ENCODE measurements at places on chromosomes 11 and 22.

GRCh38 chr11:78161962-78162371 lies 22.5 kb upstream of the ALG8 start:
- DNase-seq = no peak

DNA sequence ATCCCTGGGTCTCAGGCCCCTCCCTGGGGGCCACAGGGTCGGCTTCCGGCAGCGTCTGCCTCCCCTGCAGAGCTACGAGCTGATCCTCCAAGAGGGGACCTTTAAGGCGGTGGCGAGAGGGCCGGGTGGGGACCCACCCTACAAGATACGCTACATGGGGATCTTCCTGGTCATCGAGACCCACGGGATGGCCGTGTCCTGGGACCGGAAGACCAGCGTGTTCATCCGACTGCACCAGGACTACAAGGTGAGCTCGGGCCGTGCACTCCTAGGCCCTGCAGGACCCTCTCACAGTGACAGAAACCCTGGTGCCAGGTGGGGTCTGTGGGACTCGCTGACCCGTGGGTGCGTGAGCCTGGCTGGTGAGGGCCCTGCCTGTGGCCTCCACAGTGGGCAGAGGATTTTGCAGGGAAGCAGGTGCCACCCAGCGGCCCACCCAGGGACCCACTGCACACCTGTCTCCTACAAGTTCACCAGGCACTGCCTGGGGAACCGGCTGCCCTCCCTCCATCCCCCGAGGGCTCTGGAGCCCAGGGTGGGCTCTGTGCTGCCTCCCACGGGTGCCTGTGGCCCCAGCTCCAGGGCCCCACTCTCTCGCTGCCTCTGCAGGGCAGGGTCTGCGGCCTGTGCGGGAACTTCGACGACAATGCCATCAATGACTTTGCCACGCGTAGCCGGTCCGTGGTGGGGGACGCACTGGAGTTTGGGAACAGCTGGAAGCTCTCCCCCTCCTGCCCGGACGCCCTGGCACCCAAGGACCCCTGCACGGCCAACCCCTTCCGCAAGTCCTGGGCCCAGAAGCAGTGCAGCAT lies 13.7 kb downstream of the MUC5B start:
- no peak for DNase-seq

GRCh38 chr11:74748211-74749126 lies at the start of gene RNF169:
TSS of gene RNF169 (plus strand) at chr11:74748849. CDS start at chr11:74748881, 32 bp downstream.
- DNase-seq = peak; percentile 98

DNA sequence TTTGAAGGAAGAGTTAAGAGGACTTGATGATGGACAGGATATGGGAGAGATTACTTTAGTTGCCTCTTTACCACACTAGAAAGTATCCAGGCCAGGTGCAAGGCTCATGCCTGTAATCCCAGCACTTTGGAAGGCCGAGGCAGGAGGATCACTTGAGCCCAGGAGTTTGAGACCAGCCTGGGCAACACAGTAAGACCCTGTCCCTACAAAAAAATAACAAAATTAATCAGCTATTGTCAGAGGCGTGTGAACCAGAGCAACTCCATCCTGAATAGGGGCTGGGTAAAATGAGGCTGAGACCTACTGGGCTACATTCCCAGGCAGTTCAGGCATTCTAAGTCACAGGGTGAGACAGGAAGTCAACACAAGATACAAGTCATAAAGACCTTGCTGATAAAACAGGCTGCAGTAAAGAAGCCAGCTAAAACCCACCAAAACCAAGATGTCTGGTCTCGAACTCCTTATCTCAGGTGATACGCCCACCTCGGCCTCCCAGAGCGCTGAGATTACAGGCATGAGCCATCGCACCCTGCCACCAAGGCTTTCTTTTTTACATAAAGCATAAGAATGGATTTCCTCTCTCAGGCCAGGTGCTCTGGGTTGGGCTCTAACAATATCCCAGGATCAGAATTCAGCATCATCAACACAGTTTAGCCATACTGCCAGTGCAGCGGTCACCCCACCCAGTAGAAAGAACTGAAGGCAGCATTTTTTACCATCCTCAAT lies 17.8 kb downstream of the PI4KA start:
- no peak for DNase-seq

DNA sequence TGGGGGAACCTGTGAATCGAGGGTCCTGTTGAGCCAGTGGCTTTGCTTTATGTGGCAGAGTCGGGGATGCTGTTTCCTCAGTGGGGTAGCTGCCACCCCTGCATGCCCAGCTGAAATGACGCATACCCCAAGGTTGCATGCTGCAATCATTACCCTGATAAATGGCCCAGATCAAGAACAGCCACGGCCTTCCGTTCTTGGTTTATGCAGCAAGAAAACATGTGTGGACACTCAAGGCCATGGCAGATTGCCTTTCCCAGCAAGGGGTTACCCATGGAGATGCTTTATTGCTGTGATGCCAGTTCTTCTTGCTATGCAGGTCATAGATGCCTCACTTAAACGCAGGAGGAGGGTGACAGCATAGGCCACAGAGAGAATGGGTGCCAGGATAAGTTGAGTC lies 14.3 kb upstream of the SREBF2 start:
- no peak for DNase-seq

- no peak for DNase-seq
These were observed 159.0 kb upstream of the RAG2 start for GRCh38 chr11:36757075-36757474.

DNA sequence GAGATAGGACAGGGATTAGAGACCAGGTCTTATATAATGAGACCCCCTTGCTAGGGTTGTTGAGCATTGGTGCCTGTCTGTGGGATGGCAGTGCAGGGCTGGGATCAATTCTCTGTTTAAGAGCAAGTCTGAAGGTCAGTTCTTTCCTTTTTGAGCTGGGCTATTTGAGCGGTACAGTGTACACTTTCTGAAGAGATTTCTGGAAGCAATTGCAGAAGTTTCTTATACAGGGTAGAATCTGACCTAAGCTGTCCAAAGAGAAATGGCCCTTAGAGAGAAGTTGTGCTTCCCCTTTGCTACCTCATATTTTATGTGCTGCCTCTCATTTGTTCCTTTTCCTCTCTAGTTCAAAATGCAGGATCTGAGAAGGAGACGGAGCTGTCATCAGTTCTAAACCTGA lies 35.8 kb downstream of the CSTPP1 start:
- no peak for DNase-seq

GRCh38 chr11:61477126-61477525 lies 31.4 kb upstream of the LRRC10B start:
- no peak for DNase-seq

- DNase-seq = peak; percentile 98
These were observed at the start of gene DCPS for GRCh38 chr11:126303623-126304456. TSS of gene DCPS (plus strand) at chr11:126304060. CDS start at chr11:126304081, 21 bp downstream.

DNA sequence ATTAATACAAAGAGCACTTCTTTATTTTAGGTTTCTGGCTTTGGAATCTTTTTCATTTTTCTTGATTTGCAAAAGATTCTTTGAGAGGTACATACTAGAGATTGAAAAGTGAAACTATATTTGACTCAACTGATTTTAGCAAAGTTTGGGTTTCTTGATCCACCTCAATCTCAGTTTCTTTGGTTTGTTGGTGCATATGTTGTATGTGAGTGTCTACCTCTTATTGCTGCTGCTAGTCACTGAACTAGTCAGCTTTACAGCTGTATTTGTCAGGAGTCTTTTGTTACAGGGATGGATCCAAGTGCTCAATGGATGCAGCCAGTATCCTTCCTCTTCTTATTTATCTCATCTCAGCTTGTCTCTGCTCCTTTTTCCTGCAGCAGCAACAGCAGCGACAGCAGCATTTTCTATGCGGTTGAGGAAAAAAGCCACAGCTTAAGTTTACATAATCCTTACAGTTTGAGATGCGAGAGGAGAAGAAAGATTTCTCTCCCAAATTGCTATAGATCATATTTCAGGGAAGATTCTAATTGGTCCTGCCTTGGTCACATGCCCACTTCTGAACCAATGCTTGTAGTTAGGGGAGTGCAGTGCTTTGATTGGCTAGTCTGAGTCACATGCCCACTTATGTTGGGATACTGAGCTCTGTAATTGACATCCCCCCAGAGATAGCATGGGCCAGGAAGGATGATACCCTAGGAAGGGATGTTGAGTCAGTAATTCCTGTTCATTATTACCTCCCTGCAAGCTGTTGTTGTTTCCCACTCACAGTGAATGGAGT lies 10.0 kb upstream of the ZNRF3 start:
- no peak for DNase-seq

GRCh38 chr11:24683583-24683982 lies 186.7 kb downstream of the LUZP2 start:
- no peak for DNase-seq

DNA sequence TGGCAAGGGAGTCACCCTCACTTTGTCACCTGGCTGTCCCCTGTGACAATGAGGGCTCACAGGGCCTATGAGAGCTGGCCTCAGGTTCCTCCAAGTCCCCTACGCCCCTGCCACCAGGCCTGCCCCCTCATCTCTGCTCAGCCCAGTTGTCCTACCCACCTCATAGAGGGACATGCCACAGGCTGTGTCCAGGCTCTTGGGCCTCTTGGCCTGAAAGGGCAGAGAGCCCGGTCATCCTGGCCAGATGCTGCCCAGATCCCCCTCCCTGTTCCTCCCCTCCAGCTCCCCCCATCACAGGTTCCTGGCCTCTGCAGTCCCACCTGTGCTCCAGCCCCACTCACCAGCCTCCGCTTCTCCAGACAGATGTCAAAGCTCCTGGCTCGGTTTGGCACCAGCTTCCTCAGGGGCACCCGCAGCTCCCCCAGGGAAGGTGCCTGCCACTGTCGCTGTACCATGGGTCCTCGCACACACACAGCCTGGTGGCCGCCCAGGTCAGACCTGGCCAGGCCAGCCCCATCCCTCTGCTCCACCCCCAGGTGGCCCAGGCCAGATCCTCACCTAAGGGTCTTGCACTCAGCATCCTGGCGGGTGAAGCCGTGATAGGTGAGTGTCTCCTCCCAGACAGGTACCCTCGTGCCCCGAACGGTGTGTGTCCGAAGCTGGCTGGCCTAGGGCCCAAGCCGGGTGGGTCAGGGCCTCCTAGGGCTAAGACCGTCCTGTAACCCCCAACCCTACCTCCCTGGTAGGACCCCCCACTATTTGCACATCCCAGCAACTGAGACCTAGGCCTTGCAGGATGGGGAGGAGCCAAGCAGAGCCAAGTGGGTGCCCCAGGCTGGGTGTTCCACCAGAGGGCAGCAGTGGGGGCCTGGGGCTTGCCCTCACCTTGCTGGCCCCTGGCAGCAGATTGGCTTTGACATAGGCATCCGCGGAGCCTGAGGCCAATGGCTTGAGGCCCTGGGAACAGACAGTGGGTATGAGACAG lies 8.3 kb downstream of the NDUFV1 start:
- no peak for DNase-seq

DNA sequence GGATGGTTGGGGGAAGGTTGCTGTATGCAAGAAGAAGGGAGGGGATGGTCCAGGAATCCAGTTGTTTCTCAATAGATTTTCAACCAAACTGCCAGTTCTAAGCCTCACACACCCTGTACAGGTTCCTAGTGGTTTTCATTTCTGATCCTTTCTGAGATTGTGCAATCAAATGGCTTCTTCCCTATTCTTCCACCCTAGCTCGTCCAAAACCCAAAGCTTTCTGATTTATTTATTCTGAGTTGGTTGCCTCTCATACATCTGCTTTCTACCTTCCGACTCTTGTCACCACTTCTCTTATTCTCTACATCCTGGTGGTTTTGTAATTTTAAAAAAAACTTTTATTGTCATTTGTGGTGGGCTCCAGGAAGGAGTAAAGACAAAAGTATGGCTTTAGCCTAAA lies 12.6 kb downstream of the OR5A2 start:
- no peak for DNase-seq

GRCh38 chr11:70352100-70352499 lies 46.2 kb upstream of the CTTN start:
- no peak for DNase-seq

- peak; percentile 47 for DNase-seq
These were observed 137.8 kb downstream of the KIRREL3 start for GRCh38 chr11:126862664-126863243.

DNA sequence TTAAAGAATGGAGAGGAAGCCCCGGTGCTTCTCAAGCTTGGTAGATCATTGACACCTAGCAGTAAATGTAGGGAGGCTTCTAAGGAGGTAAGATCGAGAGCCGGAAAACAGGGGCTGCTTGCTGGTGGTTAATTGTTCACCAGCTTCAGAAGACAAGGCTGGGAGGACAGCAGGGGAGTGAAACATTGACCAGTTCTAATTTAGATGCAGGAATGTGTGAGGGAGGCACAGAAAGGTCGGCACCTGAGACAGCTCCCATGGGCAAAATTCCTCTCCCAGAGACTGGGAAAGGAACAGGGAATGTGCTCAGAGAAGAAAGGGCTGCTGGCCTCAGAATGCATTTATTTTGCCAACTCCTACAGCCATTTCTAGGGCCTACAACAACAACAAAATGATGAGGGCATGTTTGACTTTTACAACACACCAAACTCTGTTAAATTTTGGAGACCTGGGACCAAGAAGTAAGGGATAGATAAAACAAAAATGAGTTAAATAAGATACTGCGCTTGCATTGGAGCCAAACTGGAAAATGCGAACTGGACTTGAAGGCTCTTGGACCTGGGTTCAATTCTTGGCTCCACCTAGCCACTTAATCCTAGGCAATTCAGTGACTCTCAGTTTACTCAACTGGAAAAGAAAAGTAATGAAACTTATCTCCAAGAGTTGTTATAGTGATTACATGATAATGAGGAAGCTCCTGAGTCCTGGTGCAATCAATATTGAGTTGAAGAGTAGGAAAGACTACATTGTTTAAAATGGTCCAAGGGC lies 31.0 kb downstream of the FZD4 start:
- peak; percentile 87 for DNase-seq

DNA sequence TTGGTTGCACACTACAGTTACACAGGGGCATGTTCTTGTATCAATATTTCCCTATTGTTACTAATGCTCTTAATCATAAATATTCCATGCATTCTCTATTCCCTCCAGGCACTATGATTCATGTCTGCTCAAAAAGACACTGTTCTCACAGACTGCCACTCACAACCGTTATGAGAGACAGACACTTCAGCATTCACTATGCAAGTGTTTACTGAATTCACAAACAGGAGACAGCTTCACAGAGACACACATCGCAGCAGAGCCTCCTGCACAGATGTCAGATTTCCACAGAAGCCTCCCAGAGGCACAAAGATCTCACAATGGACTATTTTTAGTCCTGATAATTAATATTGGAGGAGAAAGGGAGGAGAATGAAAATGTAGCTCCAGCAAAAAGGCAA lies 930.4 kb downstream of the OPCML start:
- DNase-seq = no peak

DNA sequence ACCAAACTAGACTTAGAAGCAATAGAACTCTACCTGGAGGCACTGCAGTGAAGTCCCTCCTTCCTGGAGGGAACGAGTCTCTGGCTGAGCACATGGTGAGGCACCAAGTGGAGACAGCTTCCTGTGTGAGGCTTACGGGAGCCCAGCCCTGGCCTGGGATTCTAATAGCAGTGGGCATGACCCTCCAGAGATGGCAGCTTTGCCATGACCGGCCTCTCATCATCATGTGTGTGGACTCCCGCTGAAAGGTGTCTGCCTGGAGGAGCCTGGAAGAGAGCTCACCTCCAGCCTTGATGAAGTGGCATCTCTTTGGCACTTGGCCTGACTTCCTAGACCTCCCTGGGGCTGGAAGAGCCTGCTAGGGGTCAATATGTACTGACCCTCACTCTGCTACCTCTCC lies 8.0 kb downstream of the DGAT2 start:
- DNase-seq = no peak

DNA sequence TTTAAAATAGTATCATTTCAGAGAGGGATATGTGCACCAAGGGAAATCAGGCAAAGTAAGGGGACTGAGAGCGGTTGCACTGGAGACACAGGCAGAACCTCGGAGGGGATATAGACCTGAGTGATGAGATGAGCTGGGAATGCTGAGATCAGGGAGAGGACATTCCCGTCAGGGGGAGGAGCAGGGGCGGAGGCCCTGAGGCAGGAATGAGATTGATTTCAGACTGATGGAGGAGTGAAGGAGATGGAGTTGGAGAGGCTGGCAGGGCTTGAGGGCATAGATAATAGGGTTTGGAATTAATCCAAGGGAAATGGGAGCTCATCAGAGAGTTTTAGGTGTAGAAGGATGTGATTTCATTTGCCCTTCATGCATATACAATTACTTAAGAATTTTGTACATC lies 13.2 kb downstream of the CD6 start:
- DNase-seq = no peak
